ENCODE measurements at places on chromosomes 1 and 21.

- no peak for DNase-seq
Measured at GRCh38 chr1:219331424-219331823, 157.7 kb downstream of the LYPLAL1 start.

- peak; percentile 97 for DNase-seq
Measured at GRCh38 chr1:43650310-43651085, 549 bp downstream of the KDM4A start.

DNA sequence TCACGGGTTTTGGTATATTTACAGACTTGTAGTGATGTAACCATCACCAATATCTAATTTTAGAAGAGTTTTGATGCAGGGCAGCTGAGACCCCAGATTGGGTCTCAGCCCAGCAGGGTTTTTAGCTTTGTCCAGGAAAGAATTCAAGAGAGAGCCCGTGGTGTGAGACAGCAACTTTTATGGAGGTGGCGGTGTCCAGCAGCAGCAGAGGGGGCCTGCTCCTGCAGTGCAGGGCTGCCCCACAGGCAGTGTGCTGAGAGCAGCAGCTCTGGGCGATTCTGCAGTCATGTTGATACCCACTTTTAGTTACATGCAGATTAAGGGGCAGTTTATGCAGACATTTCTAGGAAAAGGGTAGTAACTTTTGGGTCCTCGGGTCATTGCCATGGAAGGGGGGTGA, 1.8 kb upstream of the EPHX1 start:
- DNase-seq = no peak

GRCh38 chr1:206699626-206700025, 14.9 kb downstream of the MAPKAPK2 start:
- no peak for DNase-seq

GRCh38 chr21:46211786-46212720, 16.5 kb downstream of the LSS start:
- no peak for DNase-seq

All from hepatocyte (in vitro differentiated cells).